ENCODE measurements at places on chromosomes 5 and 9. TPM values are rescaled to one million over a fixed set of nuclear protein-coding genes. Genes with fewer than 3 reads are reported as not detected.

GRCh38 chr5:68529581-68529980 is 314.0 kb downstream of the PIK3R1 start:
- no peak for DNase-seq

DNA sequence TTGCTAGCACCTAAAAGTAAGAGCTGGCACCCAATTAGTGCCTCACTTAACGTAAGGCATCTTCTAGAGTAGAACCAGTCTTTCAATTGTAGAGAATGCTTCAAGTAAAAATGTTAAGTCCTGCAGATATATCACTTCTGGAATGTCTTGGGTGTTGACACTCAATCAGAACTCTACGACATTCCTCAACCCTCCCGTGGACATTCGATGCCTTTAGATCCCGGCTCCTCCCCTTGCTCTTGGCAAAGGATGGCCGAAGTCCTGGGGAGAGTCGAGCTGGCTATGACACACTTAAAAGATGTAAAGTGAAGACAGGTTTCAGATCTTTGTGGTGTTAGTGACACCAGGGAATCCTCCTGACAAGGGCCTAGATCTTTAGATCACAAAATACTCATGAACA is 87.5 kb upstream of the ERCC6L2 start:
- DNase-seq = no peak

- no peak for DNase-seq
Measured at GRCh38 chr5:174501461-174502069, 222.8 kb upstream of the MSX2 start.

GRCh38 chr5:174734571-174735497 is 10.5 kb downstream of the MSX2 start:
- no peak for DNase-seq

GRCh38 chr5:170565072-170565471 is 61.3 kb downstream of the KCNIP1 start:
- DNase-seq = no peak

- no peak for DNase-seq
Measured at GRCh38 chr9:120152295-120152694, 427.7 kb downstream of the CDK5RAP2 start.

Gene FOXI1
- not detected for total RNA-seq

Gene OR5C1
- total RNA-seq = not detected
